ENCODE measurements at places on chromosomes 16 and 17. TPM values are rescaled to one million over a fixed set of nuclear protein-coding genes. Genes with fewer than 3 reads are reported as not detected.

The C1QTNF1 gene
- polyA plus RNA-seq, result 0.16 TPM

The KCNJ12 gene
- polyA plus RNA-seq, result 1.3 TPM

The LLGL1 gene
- 59.5 TPM for polyA plus RNA-seq

The KRTAP3-2 gene
- not detected for polyA plus RNA-seq
